ENCODE measurements at places on chromosomes 1 and 21.

GRCh38 chr1:20183035-20183434, 2.9 kb upstream of the UBXN10 start:
- no peak for DNase-seq

DNA sequence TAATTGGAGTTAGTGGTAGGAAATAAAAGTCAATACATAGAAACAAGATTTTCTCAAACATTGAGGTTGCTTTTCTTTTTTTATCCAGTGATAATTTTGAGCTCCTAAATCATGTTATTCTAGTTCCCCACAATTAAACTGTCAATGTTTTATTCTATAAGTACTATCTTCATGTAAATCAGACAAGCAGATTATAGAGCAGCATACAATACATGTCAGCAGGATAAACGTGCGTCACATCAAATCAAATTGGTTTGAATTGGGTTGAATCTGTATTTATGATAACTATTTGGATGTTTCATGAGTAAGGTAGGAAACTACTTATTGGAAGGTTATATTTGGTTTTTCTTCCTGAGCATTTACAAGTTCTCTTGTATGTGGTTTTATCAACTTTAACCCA, 2028.7 kb downstream of the NCAM2 start:
- no peak for DNase-seq

DNA sequence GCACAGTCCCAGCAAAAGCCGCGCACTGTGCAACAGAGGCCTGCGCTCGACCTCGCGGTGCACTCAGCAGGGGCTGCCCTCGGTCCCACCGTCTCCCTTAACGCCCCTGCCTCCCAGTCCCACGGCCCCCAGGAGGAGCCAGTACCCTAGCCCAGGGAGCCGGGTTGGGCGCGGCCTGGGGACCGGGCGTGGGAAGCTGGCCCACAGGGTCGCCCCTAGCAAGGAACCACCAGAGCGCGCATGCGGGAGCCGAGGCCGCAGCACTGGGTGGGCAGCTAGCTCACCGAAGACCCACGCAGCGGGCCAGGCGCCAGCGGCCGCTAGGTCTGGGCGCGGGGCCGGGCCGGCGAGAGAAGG, 21.6 kb upstream of the ZNF678 start:
- no peak for DNase-seq

DNA sequence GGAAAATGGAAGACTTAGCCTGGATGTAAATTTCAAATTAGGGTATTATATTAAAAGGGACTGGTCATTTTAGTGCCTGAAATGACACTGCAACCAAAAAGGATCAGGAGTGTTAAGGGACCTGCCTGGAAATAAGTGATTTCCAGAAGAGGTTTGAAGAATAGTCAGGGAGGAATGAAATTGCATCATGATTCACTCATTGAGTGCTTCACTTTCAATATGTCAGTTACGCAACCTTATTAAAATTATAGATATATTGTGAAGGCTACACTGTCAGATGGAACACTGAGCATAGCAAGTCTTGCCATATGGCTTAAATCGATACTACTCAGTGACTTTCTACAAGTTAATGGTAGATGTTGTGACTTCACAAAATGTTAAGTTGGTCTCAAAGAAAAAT, 275.2 kb upstream of the DPYD start:
- no peak for DNase-seq

GRCh38 chr1:157485793-157486192, 66.5 kb downstream of the FCRL5 start:
- DNase-seq = no peak

- no peak for DNase-seq
Measured at GRCh38 chr1:56399326-56399725, 180.0 kb downstream of the PLPP3 start.

DNA sequence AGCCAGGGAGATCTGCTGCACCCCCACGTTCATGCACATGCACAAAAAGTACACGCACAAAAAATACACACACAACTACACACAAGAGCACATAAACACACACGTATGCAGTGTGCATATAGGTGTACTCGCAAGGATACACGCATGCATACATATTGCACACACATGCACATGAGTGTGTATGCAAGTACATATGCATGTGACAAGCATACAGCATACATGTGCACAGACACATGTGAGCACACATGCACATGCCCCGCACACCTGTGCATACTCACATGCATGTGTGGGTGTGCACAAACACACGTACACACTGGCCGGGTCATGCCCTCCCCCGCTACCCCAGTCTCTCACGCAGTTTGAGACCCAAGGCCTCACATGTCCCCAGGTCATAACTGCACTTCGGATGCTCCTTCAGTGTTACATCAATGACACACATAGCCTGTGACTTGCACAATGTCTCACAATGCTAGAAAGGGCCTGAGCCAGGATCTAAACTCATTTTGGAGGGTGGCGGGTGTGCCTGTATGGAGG, 52.6 kb downstream of the FOXO6 start:
- DNase-seq = no peak
